ENCODE measurements at places on chromosomes 1 and 21.

GRCh38 chr1:187326557-187326956 lies 497.8 kb downstream of the PLA2G4A start:
- no peak for DNase-seq

DNA sequence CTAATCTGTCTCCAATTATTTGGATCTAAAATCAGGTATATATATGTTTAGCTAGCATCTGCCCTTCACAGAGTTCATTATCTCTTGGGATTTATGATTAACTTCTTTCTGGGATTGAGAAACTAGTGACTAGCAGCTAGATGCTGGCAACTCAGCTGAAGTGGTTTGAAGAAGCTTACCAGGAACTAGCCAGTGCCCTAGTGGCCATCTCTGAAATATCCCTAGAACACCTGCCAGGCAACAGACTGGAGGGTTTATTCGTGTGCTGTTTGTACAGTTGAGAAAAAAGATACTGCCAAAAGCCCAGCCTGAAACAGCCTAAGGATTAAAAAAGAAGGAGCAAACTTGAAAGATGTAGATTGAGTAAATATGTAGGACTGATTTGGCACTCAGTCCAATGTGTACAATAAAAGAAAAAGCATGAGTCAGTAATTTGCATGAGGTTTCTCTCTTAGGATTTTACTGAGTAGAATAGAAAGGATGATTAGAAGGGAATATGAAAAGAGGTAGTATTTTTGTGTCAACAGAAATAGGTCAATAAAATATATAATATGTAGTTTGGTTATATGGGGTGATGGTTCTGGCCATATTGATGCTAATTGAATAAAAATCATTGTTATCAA lies 1144.6 kb upstream of the ADGRL2 start:
- DNase-seq = peak; percentile 3

DNA sequence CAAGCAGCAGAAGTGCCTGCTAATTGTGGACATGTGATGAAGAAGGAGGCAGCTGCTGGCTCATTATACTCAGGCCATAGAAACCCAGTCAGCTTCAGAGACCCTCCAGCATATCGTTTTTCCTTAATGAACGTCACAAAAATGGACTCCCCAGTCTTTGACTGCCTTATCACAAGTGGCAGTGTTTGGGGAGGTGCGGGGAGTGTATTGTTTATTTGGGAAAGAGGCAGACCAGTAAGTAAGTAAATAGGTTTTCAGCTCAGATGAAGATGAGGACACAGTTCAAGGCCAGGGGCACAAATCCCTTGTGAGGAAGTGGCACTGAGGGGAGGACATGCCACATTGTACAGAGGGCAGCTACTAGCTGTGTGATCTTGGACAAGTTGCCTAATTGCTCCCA lies 43.5 kb upstream of the NRDC start:
- no peak for DNase-seq

GRCh38 chr1:68495968-68496679 lies 758 bp downstream of the DEPDC1 start:
- DNase-seq = no peak

DNA sequence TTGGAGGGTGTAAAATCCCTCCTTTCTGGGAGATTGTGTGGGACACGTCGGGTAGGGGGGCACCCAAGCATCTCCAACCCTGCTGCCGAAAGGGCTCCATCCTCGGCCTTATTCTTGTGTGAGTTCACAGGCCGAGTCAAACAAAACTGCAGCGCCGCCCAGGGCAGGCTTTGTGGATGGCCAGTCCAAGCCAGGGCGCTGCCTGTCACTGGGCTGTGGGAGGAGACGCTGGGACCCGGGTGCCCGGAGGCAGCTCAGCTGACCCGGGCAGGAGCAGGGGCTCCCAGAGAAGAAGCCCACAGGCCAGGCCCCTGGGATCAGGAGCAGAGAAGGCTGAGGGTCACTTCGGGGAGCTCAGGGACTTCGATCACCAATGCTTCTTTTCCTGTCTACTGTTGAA lies 31.8 kb upstream of the ARHGEF16 start:
- no peak for DNase-seq
